CD14-positive monocyte (primary cell): ENCODE measurements at places on chromosomes 13 and 19.

DNA sequence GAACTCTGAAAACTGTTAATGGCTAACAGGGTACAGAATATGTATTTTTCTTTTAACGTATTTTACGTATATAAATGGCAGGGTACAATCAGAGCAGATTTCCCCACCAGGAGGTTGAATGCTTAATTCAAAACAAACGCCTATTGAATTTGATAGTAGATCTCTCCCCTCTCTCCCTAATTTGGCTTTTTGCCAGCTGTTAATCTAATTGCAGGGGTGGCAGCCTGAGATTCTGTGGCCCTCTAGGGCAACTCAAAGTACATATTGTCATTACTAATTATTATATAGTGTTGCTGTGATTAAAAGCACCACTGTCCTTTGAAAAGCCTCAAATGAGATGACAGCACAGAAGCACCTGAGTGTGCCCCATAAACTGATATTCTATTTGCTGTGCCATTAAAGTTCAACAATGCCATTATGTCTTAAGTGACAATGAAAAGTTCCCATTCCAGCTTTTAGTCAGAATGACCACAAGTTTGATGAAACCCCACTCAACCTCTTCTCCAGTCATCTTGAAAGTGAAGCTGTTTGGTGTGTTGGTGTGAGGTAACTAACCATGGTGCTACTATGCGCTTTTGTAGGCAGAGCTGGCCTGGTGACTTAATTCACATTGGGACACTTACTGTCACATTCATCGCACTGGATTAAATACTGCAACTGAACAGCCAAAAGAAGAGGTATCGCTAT is 351.4 kb downstream of the KCNRG start:
- H3K27me3 ChIP-seq = no peaks in the 10 kb centered on the region
- peak; percentile 10 for DNase-seq
- no peak overlapping the region for H3K27ac ChIP-seq
- peaks cover 15% of the 10 kb centered on the region for H3K4me1 ChIP-seq
- no peak overlapping the region for H3K4me3 ChIP-seq

- peaks cover 95% of the 10 kb centered on the region for H3K4me1 ChIP-seq
- H3K4me3 ChIP-seq = no peak overlapping the region
- no peaks in the 10 kb centered on the region for H3K36me3 ChIP-seq
- DNase-seq = peak; percentile 99
- H3K27me3 ChIP-seq = no peaks in the 10 kb centered on the region
These were observed 40.8 kb upstream of the ISYNA1 start for GRCh38 chr19:18478545-18479311.

GRCh38 chr13:97542102-97542685 is 108.2 kb downstream of the RAP2A start:
- H3K4me1 ChIP-seq = no peaks in the 10 kb centered on the region
- DNase-seq = no peak
- H3K27ac ChIP-seq = no peak overlapping the region
- no peaks in the 10 kb centered on the region for H3K27me3 ChIP-seq
- H3K36me3 ChIP-seq = no peaks in the 10 kb centered on the region
- no peak overlapping the region for H3K4me3 ChIP-seq

GRCh38 chr13:83940742-83941141 is 58.5 kb upstream of the SLITRK1 start:
- no peak overlapping the region for H3K27ac ChIP-seq
- H3K36me3 ChIP-seq = no peaks in the 10 kb centered on the region
- H3K27me3 ChIP-seq = no peaks in the 10 kb centered on the region
- no peak overlapping the region for H3K4me3 ChIP-seq
- DNase-seq = no peak

DNA sequence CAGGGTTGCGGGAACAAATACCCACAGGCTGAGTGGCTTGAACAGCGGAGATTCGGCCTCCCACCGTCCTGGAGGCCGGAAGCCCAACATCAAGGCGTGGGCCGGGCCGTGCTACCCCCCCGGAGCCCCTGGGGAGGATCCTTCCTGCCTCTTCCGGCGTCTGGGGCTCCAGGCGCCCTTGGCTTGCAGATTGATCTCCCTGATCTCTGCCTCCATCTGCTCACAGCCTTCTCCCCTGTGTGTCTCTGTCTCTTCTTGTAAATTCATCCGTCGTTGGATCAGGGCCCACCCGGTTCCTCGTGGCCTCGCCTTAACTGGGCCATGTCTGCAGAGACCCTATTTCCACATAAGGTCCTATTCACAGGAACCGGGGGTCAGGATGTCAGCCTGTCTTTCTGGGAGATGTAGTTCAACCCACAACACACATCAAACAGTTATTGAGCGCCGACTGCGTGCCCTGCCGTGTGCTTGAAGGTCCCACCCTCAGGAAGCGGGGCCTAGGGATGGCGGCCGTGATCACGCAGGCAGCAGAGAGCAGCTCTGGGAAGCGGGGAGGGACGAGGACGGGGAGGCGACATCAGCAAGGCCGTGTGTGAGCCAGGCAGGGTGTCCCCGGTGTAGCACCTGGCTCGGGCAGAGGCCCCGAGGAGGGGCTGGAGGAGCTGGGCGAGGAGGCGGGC is 21.3 kb downstream of the HCN2 start:
- H3K36me3 ChIP-seq = no peaks in the 10 kb centered on the region
- peak overlapping the region; percentile 59 for H3K4me3 ChIP-seq
- H3K27ac ChIP-seq = no peak overlapping the region
- H3K4me1 ChIP-seq = peaks cover 30% of the 10 kb centered on the region

DNA sequence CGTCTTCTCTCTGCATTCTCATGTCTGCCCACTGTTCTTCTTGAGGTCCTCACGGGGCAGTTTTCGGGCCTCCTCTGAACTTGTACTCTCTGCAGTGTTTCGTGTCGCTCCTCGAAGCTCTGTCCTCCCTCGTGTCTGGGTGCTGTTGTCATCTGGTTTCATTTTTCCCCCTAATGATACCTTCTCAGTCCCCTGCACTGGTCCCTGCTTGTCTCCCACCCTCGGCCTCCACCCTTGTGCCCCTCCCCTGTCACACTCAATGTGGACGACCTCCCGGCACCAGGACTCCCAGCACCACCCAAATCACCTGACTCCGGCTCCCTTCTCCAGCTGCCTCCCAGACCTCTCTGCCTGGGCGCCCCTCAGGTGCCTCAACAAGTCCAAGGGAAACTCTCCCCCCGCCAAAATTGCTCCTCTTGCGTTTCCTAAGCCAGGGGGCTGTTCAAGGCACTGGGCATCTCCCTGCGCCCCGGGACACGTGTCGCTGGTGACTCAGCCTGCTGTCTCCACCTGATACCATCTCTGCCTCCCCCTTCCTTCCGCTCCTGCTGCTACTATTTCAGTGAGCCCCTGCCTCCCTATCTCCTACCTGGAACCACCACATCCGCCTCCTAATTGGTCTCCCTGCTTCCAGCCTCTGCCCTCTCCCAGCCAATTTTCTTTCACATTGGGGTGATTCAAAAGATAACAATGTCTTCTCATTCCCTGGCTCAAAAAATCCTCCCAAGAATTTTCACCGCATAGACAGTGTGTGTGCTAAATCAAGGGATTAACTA is 49.5 kb downstream of the RFX2 start:
- no peak overlapping the region for H3K4me3 ChIP-seq
- peak overlapping the region; percentile 95 for H3K27ac ChIP-seq
- H3K27me3 ChIP-seq = no peaks in the 10 kb centered on the region

DNA sequence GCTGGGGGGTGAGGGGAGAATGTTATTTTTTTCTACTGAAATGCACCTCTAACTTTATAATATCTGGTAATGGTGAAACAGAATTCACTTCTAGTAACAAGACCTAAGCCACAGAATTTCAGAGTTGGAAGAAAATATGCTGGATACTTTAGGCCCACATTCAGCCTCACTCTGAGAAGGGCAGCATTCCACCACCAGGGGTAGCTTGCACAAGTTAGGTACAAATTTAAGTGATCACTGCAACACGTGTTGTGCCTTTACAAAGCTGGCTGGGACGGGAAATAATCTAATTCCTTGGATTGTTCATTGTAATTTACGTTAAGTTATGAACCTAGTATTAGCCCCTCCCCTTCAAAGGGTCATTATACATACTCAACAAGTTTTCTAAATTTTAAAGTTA is 192.3 kb downstream of the RGCC start:
- H3K27me3 ChIP-seq = no peaks in the 10 kb centered on the region
- no peaks in the 10 kb centered on the region for H3K36me3 ChIP-seq
- H3K4me3 ChIP-seq = no peak overlapping the region

GRCh38 chr13:37616131-37616530 is 17.6 kb upstream of the POSTN start:
- H3K27ac ChIP-seq = no peak overlapping the region
- no peak for DNase-seq
- H3K36me3 ChIP-seq = no peaks in the 10 kb centered on the region
- no peaks in the 10 kb centered on the region for H3K27me3 ChIP-seq

DNA sequence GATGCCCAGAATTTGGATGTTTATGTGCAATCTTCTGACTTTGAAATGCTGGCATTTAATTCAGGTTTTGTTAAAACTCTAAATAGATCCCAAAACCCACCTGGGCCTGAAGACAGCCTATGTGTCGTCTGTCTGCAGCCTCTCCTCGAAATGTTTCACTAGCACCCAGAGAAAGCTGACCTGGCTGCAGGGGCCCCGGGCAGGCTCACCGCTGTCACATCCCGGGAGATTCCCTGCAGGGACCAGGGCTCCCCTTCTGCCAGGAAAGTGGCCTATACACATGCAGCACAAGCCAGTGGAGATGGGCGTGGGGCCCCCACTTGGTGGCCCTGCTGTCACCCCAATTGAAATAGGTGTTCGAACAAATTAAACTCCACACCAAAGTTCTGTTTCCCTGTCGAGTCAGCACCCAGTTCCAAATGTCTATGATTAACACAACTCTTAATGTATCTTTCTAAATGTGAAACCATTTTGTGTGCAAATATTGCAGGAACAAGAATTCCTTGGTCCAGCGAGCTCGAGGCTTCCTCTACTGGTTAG is 145.8 kb upstream of the ZNF507 start:
- no peaks in the 10 kb centered on the region for H3K36me3 ChIP-seq
- peaks cover 8% of the 10 kb centered on the region for H3K4me1 ChIP-seq
- no peak overlapping the region for H3K27ac ChIP-seq
- H3K27me3 ChIP-seq = no peaks in the 10 kb centered on the region
- no peak overlapping the region for H3K4me3 ChIP-seq
- DNase-seq = no peak

DNA sequence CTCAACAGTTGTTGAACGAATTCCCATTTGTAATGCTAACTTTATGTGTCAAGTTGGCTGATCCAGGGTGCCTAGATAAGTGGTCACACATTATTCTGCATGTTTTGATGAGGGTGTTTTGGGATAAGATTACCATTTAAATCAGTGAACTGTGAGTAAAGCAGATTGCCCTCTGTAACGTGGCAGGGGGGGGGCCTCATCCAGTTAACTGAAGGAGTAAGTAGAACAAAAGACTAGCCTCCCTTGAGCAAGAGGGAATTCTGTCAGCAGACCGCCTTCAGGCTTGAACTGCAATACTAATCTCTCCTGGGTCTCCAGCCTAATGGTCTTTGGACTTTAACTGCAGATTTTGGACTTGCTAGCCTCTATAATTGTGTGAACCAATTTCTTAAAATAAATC is 4.2 kb upstream of the TEX30 start:
- H3K4me1 ChIP-seq = peaks cover 11% of the 10 kb centered on the region
- no peaks in the 10 kb centered on the region for H3K27me3 ChIP-seq
- no peak for DNase-seq
- no peak overlapping the region for H3K4me3 ChIP-seq

GRCh38 chr13:102757006-102757405 is 16.6 kb downstream of the TEX30 start:
- no peaks in the 10 kb centered on the region for H3K4me1 ChIP-seq
- H3K4me3 ChIP-seq = no peak overlapping the region
- no peak for DNase-seq
- no peaks in the 10 kb centered on the region for H3K27me3 ChIP-seq
- no peaks in the 10 kb centered on the region for H3K36me3 ChIP-seq
- H3K27ac ChIP-seq = no peak overlapping the region

DNA sequence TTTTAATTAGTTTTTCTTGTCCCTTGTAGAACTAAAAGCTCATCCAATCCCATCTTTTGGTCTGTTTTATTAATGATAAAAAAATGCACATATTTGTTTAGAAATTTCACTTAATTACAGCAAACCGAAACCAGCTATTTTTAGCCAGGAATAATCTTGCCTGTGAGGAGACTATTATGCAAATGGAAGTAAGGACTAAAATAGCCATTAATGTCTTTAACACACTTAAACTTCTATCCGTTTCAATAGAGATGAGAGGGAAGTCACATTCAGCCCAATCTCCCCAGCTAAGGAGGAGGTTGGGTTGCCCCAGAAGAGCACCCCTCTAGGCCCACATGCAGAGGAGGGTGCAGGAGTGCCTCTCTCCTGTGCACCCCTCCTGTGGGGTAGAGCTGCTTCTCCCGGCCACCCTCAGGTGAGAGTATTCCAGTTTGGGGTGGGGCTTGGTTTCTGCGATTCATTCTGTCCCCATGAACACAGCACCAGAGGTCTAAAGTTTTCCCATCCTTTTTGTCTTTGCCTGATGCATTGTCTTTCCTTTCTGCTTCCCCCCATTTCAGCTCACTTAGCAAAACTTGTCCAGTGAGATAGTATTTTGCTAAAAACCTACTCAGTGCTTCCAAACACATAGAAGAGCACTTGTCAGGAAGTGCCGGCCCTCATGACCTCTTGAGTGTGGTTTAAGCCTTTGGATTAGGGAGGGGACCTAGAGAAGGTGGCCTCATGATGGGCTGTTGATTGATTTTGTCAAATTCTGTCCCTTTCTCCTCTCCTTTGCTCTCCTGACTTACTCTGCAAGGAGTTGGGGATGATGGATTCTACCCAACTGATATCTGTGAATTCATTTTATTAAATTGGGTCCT is 28.2 kb downstream of the FGF9 start:
- no peak for DNase-seq
- no peaks in the 10 kb centered on the region for H3K36me3 ChIP-seq
- H3K27ac ChIP-seq = no peak overlapping the region
- H3K4me1 ChIP-seq = no peaks in the 10 kb centered on the region

DNA sequence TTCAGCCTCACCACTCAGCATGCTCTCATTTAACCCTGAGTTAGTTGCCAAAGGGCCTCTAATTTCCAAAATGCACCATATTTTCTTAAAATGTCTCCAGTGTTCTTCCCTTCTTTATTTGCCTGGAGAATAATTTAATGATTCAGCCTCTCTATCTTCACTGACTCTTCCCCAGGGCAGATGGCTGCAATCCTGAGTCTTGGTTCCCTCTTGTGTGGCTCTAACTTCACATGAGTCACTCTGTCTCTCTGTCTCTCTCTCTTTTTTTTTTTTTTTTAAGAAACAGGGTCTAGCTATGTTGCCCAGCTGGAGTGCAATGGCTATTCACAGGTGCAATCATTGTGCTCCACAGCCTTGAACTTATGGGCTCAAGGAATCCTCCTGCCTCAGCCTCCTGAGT is 251.4 kb downstream of the VWA8 start:
- no peaks in the 10 kb centered on the region for H3K36me3 ChIP-seq
- H3K4me3 ChIP-seq = no peak overlapping the region
- no peak for DNase-seq
- H3K27ac ChIP-seq = no peak overlapping the region
- H3K27me3 ChIP-seq = no peaks in the 10 kb centered on the region

DNA sequence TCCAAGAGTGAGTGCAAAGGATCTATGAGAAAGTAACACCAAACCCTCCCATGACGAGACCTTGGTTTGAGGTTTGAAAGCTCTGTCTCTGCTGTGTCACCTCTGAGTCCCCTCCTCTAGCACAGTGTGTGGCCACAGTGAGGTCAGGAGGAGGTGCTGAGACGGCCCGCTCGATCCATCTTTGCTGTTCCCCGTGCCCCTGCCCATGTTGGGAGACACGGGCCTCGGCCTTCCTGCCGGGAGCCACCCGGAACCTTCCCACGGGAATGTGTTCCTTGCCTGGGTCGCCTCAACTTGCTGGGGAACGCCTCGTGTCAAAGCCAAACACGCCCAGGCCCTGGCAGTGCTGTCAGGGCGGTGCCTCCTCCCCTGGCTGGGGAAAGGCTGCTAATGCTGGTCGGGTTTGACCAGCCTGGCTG is 10.1 kb downstream of the NANOS3 start:
- H3K36me3 ChIP-seq = no peaks in the 10 kb centered on the region
- H3K4me3 ChIP-seq = no peak overlapping the region
- no peak for DNase-seq
- peaks cover 10% of the 10 kb centered on the region for H3K4me1 ChIP-seq
